Anterior cingulate cortex (tissue), 58 donors: ENCODE measurements at places on chromosomes 12 and 14.

DNA sequence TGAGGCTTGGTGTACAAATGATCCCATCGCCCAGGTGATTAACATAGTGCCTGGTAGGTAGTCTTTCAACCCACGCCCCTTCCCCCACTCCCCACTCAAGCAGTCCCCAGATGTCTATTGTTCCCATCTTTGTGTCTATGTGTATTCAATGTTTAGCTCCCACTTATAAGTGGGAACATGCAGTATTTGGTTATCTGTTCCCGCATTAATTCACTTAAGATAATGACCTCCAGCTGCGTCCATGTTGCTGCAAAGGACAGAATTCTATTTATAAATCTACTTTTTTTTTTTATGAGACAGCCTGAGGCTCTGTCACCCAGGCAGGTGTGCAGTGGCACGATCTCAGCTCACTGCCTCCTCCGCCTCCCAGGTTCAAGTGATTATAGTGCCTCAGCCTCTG lies 15.7 kb downstream of the SPX start:
- DNase-seq = no peak

- no peak for DNase-seq
These were observed 148.1 kb upstream of the C14orf180 start for GRCh38 chr14:104431351-104431928.

- DNase-seq = no peak
These were observed 196.6 kb upstream of the FLRT2 start for GRCh38 chr14:85333313-85333712.

DNA sequence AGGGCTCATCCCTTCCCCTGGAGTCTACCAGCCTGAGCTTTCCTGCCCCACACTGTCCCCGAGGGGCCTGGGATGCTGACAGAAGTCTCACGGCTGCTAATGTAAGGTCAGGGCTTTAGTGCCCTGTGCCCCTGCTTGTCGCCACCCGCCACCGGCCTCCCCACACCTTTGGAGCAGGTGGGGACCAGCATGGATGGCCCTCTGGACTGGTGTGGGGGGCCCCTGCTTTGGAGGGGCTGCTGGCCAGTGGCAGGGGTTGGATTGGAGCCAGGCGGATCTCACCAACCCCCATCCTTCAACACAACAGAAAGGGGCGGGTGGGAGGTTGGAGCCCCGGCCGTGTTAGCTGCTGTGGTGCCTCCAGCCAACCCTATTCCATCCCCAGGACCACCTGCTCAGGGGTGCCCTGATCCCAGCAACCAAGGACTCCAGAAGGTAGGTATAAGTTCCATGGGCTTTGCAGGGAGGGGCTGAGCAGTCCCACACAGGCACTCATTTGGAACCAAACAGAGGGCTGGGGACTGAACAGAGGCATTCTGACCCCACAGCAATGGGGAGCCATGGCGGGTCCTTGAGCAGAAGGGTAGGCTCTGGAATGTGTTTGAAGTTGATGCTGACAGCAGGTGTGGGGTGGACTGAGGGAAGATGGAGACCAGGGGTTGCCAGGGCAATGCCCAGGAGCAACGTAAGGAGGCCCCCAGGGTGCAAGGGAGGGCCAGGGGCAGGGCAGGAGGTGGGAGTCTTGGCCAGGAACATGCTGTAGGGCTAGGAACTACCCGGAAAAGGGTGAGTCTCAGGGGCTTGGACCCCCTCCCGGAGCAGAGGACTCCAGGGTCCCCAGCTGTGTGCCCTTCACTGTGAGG lies 145.1 kb upstream of the C14orf180 start:
- DNase-seq = no peak

GRCh38 chr12:112179341-112179740 lies 54.0 kb downstream of the TRAFD1 start:
- DNase-seq = no peak

DNA sequence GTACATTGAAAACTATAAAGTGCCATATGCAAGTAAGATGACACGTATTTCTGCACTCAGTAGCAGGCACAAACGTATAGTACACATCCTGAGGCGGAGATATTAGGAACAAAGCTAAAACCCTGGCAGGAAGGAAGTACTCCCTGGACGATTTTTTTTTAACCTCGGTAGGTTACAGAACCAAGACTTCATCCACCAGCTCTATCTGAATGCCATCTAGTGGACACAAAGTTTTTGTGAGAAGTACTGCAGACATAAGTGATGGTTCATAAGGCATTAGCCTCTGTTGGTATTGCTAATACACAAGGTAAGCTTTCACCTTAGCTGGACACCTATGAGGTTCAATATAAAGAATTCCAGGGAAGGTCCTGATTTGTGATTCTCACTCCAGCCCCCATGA lies 83.0 kb upstream of the CCDC196 start:
- no peak for DNase-seq

GRCh38 chr14:99478128-99478527 lies 2.5 kb downstream of the SETD3 start:
- DNase-seq = no peak

DNA sequence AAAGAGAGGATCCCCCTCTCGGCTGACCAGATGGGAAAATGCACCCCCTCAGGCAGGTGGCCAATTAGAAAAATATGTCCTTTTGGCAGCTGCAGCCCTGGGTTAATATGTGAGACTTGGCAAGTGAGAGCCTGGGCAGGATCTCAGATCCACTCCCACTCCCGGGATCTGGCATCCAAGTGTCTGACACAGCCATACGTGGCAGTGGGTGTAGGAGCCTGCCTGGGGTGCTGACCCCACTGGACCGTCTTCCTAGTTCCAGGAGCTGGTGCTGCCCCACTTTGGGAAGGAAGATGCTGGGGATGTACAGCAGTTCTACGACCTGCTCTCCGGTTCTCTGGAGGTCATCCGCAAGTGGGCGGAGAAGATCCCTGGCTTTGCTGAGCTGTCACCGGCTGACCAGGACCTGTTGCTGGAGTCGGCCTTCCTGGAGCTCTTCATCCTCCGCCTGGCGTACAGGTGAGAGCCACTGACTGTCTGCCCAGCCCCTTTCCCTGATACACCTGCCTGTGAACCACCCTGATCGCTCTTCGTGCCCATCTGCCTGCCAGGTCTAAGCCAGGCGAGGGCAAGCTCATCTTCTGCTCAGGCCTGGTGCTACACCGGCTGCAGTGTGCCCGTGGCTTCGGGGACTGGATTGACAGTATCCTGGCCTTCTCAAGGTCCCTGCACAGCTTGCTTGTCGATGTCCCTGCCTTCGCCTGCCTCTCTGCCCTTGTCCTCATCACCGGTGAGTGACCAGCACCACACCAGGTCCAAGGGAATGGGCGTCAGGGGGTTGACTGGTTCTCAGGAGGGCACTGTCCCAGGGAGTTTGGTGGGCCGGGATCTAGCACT lies 5.8 kb downstream of the NR4A1 start:
- DNase-seq = no peak

DNA sequence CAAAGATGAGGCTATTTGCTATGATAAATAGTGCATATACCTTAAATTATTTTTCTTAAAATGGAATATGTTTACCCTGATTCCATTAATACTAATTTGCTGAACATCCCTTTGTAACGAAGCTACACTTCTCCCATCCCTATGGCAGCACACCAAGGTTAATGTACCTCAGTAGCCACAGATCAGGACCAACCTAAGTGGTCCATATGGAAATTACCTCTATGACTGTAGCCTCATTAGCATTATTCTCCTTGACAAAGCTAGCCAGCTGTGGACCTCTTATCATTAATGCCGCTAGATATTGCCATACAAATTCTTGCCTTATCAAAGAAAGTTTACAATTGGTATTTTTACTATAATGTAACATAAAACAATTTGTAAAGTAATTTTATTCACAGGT lies 76.9 kb upstream of the GARIN2 start:
- no peak for DNase-seq

DNA sequence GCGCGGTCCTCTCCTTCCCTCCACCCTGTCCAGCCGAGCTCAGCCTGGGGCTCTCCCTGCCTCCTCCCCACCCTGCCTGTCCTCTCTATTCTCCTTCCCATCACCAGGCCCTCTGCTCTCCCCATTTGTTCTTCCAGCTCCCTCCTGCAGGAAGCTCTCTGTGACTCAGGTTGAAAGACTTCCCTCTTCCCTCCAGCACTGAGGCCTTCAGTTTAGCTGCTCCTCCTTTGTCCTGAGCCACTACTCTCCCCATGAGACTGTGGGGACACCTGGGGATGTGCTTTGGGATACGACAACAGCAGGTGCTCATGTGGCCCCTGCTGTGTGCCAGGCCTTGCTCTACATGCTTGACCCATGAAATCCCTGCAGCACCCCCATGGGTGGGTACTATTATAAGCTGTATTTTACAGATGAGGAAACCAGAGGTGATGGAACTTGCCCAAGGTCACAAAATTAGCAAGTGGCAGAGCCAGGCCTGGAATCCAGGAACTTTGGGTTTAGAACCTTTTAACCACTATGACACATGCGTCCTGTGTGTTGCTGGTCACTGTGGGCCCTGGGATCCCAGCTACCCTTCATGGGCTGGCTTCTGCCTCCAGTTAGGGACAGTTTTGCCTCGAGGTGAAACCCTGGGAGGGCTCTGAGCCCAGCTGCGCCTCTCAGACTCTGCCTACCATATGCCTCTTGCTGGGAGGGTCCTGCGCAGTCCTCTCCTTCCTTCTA lies 5.5 kb downstream of the KRT80 start:
- no peak for DNase-seq

DNA sequence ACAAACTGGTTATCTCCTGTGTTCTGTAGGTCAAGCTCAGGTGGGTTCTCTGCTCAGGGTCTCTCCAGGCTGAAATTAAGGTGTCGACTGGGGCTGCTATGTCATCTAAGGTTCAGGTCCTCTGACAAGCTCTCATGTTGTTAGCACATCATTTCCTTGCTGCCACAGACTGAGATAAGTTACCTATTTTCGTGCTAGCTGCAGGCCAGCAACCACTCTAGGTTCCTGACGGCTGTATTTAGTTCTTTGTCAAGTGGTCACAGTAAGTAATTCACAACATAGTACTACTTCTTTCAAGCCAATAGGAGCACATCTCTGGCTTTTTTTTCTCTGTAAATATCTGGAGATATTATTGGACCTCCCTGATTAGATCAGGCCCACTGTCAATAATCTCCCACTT lies 169.3 kb upstream of the CAND1 start:
- DNase-seq = no peak

GRCh38 chr12:64633940-64634337 lies 23.6 kb downstream of the RASSF3 start:
- DNase-seq = no peak

GRCh38 chr12:116982791-116983411 lies 72.2 kb downstream of the FBXW8 start:
- no peak for DNase-seq

- DNase-seq = peak; percentile 75
These were observed 94.3 kb downstream of the RFLNA start for GRCh38 chr12:124389138-124389724.

GRCh38 chr12:114185036-114185435 lies 218.9 kb upstream of the RBM19 start:
- DNase-seq = no peak

- no peak for DNase-seq
These were observed 35.6 kb upstream of the ANKS1B start for GRCh38 chr12:100020370-100020769.

DNA sequence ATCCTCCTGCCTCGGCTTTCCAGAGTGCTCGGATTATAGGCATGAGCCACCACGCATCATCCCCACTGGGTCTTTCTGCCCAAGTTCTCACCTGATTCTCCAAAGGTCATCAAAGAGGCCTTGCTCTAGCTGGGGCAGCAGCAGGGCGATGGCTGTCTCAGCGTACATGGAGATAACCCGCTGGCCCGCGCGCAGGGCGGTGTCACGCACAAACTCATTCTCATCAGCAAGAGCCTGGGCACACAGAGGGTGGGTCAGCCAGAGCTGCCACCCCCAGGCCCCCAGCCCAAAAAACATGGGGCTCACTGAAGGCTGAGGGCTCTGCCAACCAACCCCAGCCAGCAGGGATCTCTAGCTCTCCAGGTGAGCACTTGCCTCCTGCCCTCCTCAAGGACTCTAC lies 27.7 kb upstream of the RAB35 start:
- DNase-seq = no peak

DNA sequence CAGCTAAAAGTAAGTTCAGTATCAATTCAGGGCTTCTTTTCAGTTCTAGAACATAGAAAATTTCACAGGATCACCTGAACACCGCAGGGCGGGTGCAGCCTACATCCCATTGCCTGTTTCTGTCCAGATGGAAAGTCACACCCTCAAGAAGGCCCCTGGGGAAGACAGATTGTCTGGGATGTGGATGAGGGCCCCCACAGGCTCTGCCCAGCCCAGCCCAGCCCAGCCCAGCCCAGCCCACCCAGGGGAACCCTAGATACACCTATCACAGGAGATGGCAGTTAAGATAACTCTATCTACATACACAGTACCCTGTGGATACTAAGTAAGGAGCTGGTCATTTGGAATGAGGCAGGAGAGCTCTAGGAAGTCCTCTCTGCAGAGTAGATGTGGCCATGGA lies 68.4 kb downstream of the DPF3 start:
- no peak for DNase-seq

GRCh38 chr14:97838986-97839385 lies 1041.8 kb downstream of the VRK1 start:
- DNase-seq = no peak

- DNase-seq = no peak
These were observed 3.0 kb upstream of the PRMT5 start for GRCh38 chr14:22932146-22932545.

DNA sequence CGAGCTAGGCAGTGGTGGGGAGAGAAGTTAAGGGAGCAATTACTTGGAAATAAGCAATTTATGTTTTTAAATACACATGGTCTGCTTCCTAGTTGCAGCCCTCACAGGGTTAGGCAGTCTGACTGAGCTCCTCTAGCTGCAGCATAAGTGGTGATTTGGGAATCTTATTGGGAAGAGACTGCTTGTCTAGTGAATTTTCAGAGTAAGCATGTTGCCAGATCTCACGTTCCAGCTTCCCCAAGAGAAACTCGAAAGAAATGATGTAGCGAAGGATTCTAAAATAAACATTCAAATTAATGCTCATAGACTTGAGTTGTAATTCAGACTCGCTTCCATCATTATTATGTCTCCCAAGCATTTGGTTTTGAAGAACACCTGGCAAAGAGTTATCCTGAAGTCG lies 440.2 kb downstream of the ATP23 start:
- DNase-seq = no peak

GRCh38 chr12:23221926-23222325 lies 597.0 kb downstream of the ETNK1 start:
- DNase-seq = no peak

GRCh38 chr14:54471641-54472040 lies 17.1 kb downstream of the GMFB start:
- DNase-seq = no peak

DNA sequence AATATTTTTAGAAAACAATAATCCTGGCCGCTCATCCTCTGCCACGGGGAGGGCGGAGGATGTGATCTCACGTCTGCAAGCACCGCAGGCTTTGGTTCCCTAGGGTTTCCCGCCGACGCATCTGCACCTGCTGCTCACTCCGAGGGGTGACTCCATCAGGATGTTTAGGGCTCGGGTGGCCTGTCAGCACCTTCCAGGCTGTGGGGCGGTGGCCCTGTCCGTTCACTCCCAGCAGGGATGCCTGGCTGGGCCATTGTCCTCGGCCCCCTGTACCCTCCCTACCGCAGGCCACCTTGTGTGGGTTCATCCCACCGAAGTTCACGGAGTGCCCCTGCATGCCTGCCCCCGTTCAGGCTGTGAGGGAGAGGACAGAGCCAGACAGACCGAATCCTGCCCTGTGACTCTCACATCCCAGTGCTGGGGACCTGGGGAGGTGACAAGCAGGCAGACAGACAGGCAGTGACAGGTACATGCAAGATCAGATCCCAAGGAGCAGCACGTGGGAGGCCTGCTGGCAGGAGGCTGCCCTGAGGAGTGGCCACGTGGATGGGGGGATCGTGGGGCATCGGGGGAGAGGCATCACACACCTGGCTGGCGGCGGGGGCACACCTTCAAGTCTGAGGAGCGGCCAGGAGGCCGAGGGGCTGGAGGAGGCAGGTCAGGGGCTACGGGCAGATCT lies 112.6 kb downstream of the ADGRD1 start:
- DNase-seq = no peak
